Uterus (tissue), 4 donors: ENCODE measurements at places on chromosomes 5 and 9.

DNA sequence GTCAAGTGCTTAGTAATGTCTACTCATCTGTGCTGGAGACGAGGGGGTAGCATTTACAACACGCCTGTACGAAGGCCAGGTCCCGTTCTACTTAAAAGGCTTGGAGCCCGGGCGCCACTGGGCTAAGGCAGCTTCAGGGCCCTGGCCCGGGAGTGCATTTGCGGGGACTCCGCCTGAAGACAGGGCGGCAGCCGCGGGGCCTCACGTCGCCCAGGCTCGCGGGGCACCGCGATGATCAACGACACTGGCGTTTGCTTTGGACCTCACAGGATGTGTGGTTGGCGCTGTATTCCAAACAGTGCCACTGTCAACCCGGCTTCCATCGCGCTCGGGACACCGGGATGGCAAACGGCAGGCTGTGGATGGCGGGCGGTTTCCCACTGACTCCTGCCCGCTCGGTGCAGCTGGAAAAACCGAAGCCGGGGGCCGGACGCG is 1.1 kb upstream of the TENT4A start:
- peak; percentile 59 for DNase-seq

GRCh38 chr9:121881920-121882500 is 211.1 kb downstream of the TTLL11 start:
- no peak for DNase-seq

DNA sequence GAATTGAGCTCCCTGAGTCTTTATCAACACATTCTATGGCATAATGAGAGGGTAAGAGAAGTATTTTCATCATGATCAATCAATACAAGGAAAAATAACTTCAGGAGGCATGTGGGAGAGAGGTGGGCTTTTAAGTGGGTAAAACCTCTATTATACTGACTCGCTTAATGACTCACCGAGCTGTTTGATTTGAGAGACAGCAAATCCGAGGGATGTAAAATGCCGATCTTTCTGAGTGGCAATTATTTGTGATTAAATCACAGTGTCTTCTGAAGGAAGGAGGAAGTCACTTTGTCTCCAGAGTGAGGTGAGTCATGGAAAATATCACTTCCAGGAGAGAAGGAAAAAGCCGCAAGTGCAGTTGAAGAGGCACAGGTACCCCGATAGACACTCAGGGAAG is 320.4 kb downstream of the DRD1 start:
- DNase-seq: no peak

- DNase-seq: no peak
These were observed 60.3 kb downstream of the UBAP2 start for GRCh38 chr9:33988219-33988890.

GRCh38 chr5:32638309-32638708 is 53.0 kb downstream of the SUB1 start:
- no peak for DNase-seq

GRCh38 chr5:143791848-143792731 is 19.9 kb upstream of the HMHB1 start:
- no peak for DNase-seq

DNA sequence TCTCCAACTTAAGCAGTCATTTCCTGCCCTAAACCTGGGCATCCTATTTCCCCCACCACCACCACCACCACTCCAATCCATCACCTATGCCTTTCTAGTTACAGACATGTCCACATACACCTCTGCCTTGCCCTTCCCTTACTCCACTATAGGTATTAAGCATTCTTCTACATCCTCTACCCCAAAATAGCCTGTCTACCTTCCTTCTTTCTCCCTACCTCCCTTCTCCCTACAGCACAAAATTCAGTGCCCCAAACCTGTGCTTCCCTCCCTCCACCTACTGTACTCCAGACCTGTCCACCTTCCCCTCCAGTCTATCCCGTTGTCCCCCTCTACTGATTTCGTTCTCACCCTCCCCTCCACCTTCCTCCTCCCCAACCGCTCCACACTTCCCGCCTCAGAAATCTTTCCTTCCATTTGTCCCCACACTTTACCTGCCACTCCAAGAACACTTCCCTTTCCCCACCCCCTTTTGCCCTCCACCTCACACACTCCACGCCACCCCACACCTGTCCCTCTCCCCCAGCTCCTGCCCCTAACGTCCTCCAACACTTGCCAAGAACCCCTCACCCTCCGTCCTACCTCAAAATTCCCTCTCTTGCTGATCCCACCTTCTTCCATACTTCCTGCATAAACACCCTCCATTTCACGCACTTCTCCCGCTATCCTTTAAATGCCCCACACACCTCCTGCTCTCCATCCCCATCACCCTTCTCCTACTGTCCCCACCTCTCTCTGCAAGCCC is 1.6 kb downstream of the STRBP start:
- no peak for DNase-seq

- peak; percentile 19 for DNase-seq
These were observed 397.1 kb downstream of the MAN2A1 start for GRCh38 chr5:110086658-110087388.

GRCh38 chr9:123377211-123377971 is 21.4 kb downstream of the CRB2 start:
- DNase-seq: no peak
